ENCODE measurements at places on chromosomes 11 and 22. TPM values are rescaled to one million over a fixed set of nuclear protein-coding genes. Genes with fewer than 3 reads are reported as not detected.

DNA sequence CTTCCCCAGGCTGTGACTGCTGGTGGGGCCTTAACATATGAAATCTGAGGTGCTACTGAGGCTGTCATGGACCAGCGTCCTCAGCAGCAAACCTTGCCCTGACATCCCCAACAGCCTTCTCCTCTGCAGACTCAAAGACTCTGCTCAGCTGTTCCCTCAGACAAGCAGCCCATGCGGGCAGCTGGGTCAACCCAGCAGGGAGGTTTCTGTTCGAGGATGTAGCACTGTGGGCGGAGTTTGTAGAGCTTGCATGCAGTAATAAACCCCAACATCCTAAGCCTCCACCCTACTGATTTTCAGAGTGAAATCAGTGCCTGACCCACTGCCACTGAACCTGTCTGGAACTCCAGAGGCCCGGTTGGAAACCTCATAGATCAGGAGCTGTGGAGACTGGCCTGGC lies 88.8 kb upstream of the XKR3 start:
- no peak for DNase-seq
- H3K4me1 ChIP-seq: no peaks in the 10 kb centered on the region
- no peaks in the 10 kb centered on the region for H3K27me3 ChIP-seq
- H3K27ac ChIP-seq: no peak overlapping the region
- no peak overlapping the region for H3K4me3 ChIP-seq
- no peaks in the 10 kb centered on the region for H3K36me3 ChIP-seq

DNA sequence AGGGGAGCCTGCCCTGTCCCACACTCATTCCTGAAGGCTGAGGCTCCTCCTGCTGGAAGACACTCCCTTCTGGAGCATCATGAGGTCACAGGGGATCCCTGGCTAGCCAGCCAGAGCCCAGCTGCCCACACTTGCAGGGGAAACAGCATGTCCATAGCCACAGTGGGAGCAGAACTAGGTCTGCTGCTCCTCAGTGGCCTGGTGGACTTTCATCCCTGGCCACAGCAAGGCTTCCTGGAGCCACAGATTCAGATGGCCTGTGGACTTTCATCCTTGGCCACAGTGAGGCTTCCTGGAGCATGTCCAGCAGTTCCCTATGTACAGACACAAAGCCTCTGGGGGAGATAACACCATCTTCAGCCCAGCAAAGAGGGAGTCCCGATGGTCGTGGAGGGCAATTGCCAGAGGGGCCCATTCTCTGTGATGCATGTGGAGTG lies 5.9 kb upstream of the APOL6 start:
- no peak for DNase-seq
- H3K27me3 ChIP-seq: no peaks in the 10 kb centered on the region
- peaks cover 5% of the 10 kb centered on the region for H3K4me1 ChIP-seq
- H3K36me3 ChIP-seq: no peaks in the 10 kb centered on the region
- H3K27ac ChIP-seq: no peak overlapping the region
- H3K4me3 ChIP-seq: no peak overlapping the region

GRCh38 chr11:78957476-78958245 lies 383.0 kb upstream of the NARS2 start:
- H3K27me3 ChIP-seq: no peaks in the 10 kb centered on the region
- H3K4me3 ChIP-seq: no peak overlapping the region
- no peak for DNase-seq
- no peaks in the 10 kb centered on the region for H3K36me3 ChIP-seq
- H3K27ac ChIP-seq: no peak overlapping the region

DNA sequence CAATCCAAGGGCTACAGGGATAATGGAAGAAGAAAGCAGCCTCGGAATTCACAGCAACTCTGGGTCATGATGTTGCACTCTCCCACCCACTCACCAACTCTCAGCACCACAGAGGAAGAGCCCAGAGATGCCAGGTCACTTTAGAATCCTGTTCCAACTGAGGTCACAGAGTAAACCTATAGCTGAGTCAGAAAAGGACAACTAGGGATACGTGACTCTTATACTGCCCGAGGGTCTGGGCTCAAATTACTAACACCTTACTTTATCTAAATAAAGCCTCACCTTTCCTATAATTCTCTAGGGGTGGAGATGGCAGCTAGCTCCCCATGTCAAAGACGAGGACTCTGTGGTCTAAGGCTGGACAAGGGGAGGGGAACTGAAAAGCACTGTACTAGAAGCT lies 24.6 kb downstream of the IL18BP start:
- H3K4me1 ChIP-seq: no peaks in the 10 kb centered on the region
- no peak overlapping the region for H3K4me3 ChIP-seq
- peaks cover 81% of the 10 kb centered on the region for H3K36me3 ChIP-seq
- H3K27me3 ChIP-seq: no peaks in the 10 kb centered on the region
- no peak for DNase-seq
- H3K27ac ChIP-seq: no peak overlapping the region

DNA sequence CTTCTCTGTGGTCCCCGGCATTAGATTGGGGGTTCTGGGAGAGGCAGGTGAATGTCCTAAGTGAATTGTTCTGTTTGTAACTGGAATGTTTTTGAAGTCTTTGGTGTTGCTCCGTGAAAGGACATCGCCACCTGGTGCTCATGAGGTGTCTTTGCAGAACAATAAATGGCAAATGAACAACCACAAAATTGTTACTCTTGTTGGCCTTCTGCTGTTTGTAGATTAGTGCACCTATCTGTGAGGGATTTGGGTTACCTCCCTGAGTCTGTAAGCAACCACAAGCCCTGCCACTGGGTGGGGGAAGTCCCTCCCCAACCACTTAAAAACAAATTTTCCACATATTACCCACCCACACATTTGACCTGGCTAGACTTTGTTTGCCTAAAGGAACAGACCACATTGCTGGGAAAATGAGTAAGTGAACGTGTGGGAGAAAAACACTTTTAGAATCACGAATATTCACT lies 4.7 kb downstream of the MPEG1 start:
- peak; percentile 59 for DNase-seq
- peaks cover 14% of the 10 kb centered on the region for H3K36me3 ChIP-seq
- H3K4me1 ChIP-seq: no peaks in the 10 kb centered on the region
- no peaks in the 10 kb centered on the region for H3K27me3 ChIP-seq
- no peak overlapping the region for H3K4me3 ChIP-seq

DNA sequence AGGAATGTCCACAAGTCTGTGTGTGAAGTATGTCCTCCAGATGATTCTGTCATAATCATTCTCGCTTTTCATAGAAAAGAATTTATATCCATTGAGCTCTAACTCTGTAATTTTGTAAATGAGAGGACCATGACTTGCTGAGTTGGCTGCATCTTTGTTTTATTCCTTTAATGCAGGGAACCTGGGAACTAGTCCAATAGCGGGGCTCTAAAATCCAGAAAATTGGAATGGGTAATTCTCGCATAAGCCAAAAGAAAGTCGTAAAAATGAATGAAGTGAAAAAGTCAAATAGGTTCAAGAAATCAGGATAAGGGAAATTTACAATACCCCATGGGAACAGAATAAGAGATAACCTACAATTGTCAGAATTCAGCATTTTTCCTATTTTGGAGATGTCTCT lies 232.5 kb downstream of the RAB38 start:
- no peaks in the 10 kb centered on the region for H3K4me1 ChIP-seq
- H3K36me3 ChIP-seq: peaks cover 3% of the 10 kb centered on the region
- H3K27ac ChIP-seq: no peak overlapping the region
- H3K27me3 ChIP-seq: no peaks in the 10 kb centered on the region

DNA sequence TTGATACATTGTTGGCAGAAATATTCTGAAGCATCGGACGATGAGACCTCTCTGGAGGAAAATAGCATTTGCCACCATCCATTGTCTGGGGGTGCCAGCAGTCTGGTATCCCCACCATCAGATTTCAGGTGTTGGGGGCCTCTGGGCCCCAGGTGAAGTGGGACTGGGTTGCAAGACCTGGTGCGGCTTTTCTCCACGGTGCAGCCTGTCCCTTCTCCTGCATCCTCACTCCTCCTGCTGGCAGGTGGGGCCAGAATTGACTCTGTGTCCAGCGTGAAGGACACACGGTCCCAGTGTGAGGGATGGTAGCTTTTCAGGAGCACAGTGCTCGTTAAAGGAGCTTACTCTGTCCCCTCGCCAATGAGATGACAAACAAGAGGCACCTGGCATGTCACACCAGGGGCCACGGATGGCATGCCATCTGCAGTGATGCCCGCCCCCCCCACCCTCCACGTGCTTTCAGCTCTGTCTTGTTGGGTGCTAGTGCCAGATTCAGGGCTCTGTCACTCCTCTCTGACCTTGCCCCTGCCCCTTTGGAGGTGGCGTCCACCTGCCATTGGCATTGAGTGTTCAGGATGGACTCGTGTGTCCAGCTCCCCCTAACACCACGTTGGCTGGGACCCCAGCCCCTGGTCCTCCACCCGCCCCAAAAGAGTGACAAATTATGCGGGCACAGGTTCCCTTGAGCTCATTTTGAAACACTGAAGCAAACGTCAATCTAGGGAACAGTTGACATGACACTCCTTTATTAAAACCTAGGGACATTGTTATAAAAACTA lies 62.4 kb downstream of the PARVG start:
- H3K4me1 ChIP-seq: no peaks in the 10 kb centered on the region
- no peaks in the 10 kb centered on the region for H3K27me3 ChIP-seq

CECR2 gene
- total RNA-seq: 105 TPM
